ENCODE measurements at places on chromosomes 16 and 17.

DNA sequence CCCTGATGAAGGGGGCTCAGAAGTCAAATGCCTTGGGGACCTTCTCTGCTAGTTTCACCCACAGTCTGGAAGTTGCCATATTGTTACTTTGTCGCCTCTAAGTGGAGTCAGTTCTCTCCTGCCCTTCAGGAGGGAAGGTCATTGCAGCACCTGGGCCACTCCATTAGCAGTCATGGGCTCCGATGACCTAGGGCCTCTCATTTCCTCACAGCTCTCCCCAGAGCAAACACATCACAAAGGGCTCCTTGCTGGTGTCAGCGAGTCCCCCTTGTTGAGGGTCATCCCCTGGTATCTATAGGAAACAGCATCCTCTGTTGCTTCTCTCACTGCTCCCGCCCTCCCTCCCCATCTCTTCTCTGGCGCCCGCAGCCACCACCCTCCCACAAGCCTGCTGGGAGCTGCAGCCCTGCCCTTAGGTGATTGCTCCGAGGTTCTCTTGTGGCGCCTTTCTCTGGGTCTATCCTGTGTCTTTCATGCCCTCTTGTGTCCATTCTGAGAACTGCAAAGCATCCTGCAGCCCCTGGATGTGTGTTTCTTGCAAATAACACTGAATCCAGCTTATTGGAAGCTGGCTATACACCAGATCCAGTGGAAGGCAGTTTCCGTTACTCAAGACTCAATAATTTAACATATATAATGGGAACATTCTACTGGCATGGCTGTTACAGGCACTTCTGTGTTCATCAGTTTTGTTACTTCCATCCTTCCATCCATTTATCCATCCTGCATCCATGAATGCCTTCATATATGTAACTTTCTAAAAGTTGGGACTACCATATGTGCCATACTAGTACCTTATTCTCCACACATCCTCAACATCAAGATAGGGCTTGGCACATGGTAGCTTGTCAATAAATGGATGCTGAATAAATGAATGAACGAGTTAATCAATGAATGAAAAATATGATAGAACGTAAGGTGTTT is 21.2 kb downstream of the PDILT start:
- peak; percentile 84 for DNase-seq

DNA sequence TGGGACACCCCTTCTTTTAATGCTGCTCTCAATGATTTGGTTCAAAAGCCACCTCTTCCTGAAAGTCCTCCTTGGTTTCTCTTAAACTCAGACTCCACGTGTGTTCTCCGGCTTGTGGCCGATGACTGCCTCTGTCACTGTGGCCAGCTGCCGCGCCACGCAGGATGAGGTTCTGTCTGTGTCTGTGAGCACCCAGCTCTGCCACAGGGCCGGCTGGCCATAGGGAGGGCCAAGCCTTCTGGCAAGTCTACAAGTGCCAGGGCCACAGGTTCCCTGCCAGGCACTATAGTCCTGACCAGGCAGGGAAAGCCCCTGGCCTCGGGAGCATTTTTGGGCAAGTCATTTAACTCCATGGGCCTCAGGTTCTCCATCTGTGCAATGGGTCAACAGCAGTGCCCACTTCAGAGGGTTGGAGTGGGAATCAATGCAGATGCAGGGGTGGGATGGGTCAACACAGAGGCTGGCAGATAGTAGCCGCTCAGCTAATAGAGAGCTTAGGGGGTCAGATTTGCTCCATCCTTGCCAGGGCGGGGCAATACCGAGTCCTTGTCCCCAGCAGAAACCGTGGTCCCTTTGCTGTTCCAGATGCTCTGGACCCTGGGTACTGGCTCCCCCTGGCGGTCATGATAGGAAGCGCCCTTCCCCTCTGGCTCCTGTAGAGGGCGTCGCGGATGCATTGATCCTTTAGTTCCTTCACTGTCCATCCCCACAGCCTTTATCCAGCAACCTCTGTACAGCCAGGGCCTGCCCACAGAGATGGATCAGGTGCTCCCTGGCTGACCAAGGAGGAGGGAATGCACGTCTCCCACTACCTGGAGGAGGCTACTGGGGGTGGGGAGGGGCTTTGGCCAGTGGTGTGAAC is 19.3 kb upstream of the ADGRG3 start:
- DNase-seq: peak; percentile 98

DNA sequence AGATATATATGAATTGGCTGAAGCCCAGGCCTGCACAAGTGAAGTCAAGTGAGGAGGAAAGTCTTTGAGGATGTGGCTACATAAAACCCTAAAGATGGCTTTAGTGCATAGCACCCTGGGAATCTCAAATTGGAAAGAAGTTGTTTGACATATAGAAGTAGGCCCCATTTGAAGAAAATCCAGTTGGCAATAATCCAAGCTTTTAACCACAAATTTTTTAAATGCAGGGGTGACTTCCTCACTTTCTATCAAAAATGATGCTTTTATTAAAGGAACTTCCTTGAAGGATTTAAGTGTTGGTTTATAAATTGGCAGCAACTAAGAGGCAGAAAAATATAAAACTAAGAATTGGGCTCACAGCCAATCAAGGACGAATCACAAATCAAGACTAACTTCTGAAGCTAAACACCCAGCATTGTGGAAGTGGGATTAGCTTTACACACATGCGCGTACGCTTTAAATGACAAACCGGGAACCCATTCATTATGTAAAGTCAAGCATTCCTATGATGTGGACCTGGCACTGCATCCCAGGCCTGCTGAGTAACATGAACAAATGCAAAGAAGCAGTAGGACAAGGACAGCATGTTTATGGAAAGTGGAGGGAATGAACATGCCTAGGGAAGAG is 63.3 kb downstream of the NOG start:
- DNase-seq: peak; percentile 25

DNA sequence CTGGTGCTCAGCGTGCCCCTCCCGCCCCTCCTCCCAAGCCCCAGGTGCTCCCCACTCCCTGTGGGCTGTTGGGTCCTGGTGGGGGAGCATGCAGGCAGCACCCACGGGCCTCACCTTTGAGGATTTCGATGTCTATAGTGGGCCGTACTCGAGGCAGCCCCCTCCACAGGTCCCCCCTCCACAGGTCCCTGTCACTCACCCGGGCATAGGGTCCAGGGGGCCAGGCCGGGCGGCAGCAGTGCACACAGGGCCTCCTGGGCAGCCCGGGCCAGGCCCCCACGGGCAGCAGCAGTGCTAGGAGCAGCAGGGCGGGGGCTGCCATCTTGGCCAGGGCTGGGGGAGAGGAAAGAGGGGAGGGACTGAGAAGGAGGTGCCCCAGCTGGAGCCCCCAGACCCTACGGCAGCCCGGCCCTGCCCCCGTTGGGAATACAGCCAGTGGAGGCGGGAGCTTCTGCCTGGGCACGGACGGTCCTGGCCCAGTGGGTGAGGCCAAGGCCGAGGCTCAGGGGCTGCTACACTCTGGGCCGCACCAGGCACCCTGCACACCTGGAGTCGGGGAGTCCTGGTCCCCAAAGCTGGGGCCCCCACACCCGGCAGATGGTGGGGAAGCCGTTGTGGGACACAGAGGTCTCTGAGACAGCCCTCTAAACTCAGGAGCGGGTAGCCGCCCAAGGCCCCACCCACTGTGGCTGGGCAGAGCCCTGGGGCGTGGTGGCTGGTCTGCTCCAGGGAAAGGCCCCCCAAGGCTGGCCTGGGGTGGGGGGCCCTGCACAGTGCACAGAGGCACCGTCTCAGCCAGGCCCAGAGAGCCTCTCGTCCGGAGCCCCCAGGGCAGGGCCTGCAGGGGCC is 1.2 kb downstream of the C1QTNF8 start:
- no peak for DNase-seq

All from KBM-7 (cell line).